ENCODE measurements at places on chromosomes 4 and X.

- DNase-seq: peak; percentile 44
These were observed 70.7 kb upstream of the HPGD start for GRCh38 chr4:174592985-174593335.

- DNase-seq: no peak
These were observed 361.1 kb downstream of the MID1IP1 start for GRCh38 chrX:39162322-39162735.

DNA sequence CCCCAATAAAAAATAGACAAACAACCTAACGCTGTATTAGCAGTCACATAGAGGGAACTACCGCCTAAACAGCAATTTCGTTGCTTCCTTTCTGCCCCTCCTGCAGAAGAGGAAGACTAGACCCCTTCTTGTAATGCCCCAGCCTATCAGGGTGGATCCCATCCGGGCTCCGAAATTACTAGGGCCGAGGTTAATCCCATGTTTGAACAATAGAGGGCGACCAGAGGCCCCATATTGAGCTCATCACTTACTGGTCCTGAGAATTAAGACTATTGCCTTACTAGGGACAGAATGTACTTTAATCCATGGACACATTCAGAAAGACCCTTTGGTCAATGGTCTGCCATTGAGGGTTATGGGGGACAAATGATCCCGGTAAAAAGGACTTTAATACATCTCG is 11.8 kb upstream of the ZNF630 start:
- peak; percentile 10 for DNase-seq

GRCh38 chr4:145808021-145808650 is 128.2 kb downstream of the C4orf51 start:
- DNase-seq: peak; percentile 96

- peak; percentile 14 for DNase-seq
These were observed 7.0 kb upstream of the TXK start for GRCh38 chr4:48141048-48141447.

DNA sequence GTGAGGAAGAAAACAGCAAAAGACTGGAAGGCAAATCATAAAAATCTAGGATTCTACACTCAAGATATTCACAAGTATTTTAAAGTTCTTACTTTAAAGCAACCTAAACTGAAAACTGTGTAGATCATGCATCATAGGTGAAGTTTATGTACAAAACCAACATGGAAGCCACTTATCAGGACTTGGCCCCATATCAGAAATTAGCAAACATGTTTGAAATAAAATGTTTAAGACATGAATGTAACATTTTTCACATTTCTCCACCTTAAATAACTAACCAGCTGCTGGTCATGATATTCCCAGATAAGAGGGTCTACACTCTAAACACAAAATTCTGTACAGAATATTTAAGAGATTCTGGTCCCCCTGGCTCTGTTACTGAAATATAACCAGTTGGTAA is 38.5 kb downstream of the APBB2 start:
- DNase-seq: peak; percentile 39

DNA sequence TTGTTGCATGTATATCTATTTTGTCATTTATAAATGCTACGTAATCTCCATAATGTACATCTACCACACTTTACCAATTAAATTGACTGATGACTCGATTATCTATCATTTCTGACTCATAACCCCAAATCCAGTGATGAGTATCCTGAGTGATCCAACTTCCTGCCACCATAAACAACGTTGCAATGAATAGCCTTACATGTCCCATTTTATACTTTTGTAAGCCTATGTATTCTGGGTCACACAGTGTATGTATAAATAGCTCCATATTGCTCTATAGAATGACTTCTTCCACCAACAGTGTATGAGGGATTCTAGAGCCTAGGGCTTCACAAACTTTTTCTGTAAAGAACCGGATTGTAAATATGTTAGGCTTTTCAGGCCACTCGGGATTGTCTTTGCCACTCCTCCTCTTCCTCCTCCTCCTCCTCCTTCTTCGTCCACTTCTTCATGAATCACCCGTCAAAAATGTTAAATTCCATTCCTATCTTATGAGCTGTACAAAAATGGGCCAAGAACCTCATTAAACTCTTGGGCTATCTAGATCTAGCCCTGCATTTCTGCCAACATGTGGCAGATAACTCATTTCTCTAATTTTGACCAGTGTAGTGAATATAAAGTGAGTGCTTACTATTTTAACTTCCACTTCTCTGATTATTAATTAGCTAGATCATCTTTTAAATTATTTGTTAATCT is 672.2 kb upstream of the AMOT start:
- peak; percentile 74 for DNase-seq

- peak; percentile 39 for DNase-seq
These were observed 390.1 kb downstream of the ADAM29 start for GRCh38 chr4:175308236-175308635.

- no peak for DNase-seq
These were observed 680.7 kb upstream of the BOD1L1 start for GRCh38 chr4:14308229-14308651.

DNA sequence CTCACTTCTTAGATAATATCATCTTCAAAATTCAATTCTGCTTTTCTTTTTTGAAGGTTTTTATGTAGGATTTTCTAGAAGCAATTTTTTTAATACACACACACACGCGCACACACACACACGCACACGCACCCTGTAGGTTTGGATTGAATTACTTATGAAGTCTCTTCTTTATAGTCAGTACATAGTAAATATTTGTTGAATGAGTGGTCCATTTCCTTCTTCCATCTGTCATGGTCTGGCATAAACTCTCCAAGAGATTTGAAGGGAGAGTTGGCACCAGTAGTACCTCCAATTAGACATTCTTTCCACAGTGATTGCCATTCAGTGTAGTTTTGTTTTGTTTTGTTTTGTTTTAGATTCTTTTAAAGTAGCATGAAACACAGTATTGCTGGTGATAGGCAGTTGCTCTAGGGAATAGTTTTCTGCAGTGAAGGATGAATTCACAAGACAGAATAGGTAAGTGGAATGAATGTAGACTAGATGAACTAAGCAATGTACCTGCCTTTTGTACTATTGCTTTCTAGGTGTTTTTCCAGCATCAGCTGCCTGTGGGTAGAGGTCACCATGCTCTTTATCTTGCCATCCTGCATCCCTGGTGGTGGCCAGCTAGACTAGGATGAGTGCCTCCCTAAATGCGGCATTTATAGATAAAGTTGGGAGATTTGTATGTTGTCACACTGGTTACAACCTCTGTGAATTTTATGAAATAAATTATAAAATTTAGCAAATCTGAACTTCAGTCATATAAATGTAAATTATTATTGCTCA is 20.5 kb downstream of the PDLIM5 start:
- DNase-seq: peak; percentile 91

- DNase-seq: peak; percentile 68
These were observed 34.9 kb upstream of the UGT8 start for GRCh38 chr4:114563536-114564315.

GRCh38 chr4:4446434-4446833 is 59.5 kb downstream of the NSG1 start:
- peak; percentile 48 for DNase-seq

GRCh38 chrX:17706676-17707075 is 30.6 kb upstream of the SCML1 start:
- DNase-seq: peak; percentile 84

- DNase-seq: peak; percentile 59
These were observed 132.6 kb downstream of the IL15 start for GRCh38 chr4:141768954-141769353.

DNA sequence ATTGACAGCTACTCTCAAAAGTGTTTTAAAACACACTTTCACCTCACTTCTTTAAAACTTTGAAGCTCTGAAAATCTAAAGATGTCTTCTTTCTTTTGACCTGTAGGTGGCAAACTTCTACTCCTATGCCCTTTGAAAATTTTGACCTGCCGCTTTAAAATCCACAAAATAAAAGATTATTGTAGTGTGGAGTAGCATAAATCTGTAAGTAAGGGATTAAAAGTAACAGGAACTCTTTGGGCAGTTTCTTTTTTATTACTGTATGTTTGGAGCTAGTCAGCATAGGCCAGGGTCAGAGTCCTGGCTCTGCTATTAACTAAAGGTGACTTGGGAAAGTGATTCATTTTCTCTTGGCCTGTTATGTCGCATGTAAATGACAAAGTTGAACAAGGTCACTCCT is 25.5 kb downstream of the BBS12 start:
- DNase-seq: no peak

DNA sequence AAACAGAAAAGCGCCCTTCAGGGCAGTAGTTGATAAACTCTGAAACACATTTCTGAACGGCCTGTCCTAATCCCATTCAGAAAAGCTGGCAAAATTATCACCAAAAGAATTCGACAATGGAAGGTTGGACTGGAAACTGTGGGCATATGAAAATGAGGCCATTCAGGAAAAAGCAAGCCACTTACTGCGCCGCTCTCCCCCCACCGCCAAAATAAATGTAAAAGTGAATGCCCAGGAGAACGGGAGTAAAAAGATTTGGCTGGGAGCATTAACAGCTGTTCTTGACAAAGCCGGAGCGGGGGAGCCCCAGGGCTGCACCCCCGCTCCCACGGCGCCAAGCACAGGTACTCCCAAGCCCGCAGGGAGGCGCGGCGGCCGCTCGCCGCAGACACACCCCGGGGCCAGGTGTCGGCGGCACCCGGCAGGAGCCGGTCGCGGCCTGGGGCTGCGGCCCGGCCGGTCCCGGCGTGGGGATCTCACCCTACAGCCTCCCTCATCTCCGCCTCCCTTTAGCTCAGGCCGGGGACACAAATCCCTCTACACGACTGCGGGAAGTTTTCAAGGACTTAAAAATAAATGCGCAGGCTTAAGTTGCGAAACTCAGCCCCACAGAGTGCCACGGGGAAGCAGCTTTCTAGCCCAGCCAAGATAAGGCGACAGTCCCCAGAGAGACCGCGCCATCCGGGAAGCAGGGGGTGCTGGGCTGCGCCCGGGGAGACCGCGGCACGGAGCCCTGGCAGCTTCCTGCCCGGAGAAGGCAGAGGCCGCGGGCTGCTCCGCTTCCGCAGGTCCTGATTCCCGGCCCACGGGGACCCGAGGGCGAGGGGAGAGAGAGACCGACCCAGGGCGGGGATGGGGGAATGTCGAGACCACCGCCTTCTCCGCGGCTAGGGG is 593 bp downstream of the SH3RF1 start:
- DNase-seq: peak; percentile 29

GRCh38 chr4:128782875-128783614 is 26.5 kb upstream of the JADE1 start:
- peak; percentile 69 for DNase-seq

- no peak for DNase-seq
These were observed 241.1 kb upstream of the PPP1R2C start for GRCh38 chrX:43019021-43019420.

DNA sequence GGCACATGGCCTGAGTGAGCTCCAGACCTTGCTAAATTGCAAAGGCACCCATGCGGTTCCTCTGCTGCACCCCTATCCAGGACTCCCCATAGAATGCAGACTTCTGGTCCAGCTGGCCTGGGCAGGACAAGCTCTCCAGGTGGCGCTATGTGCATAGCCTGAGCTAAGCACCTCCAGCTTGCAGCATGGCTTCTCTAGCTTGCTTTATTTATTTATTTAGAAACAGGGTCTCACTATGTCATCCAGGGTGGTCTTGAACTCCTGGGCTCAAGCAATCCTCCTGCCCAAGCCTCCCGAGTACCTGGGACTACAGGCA is 5.5 kb upstream of the WFS1 start:
- peak; percentile 25 for DNase-seq

DNA sequence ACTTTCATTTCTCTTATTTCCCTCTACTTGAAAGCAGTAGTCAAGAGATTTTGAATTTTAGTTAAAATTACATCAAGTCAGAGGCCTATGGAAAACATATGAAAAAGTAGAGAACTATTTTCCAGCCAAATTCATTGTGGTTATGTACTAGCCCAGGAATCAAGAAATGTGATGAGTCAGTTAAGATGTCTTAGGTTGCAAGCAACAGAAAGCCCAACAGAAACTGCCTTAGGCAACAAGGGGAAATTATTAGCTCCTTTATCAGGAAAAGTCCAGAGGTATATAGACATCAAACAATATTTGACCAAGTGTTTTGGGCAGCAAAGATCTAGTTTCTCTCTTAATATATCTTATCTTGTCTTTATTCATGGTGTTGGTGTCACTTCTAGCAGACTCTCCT is 37.8 kb upstream of the FRMD7 start:
- DNase-seq: no peak

DNA sequence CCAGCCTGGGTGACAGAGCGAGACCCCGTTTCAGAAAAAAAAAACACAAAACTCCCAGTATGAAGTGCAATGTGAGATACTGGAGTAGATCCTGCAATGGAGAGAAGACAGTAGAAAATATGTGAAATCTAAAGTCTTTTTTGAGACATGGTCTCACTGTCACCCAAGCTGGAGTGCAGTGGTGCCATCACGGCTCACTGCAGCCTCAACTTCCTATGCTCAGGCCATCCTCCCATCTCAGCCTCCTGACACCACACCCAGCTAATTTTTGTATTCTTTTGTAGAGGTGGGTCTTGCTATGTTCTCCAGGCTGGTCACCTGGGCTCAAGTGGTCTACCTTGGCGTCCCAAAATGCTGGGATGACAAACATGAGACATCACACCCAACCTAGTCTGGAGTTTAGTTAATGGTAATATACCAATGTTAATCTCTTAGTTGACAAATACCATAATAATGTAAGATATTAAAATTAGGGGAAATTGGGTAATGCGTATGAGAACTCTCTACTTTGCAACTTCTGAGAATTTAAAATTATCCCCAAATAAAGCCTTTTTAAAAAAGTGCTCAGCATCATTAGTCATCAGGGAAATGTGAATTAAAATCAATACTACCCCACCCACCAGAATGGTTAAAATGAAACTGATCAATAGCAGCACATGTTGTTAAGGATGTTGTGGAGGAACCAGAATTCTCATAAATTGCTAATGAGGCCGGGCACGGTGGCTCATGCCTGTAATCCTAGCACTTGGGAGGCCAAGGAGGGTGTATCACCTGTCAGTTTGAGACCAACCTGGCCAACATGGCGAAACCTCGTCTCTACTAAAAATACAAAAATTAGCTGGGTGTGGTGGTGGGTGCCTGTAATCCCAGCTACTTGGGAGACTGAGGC is 15.0 kb downstream of the RBMX start:
- DNase-seq: no peak

- peak; percentile 72 for DNase-seq
These were observed 3.0 kb downstream of the GPC4 start for GRCh38 chrX:133412246-133412645.

- DNase-seq: peak; percentile 28
These were observed 2.5 kb upstream of the BRWD3 start for GRCh38 chrX:80812176-80812575.

- DNase-seq: peak; percentile 9
These were observed 17.2 kb downstream of the SPIN3 start for GRCh38 chrX:56978172-56978571.

- no peak for DNase-seq
These were observed 32.9 kb downstream of the NIPAL1 start for GRCh38 chr4:48049483-48049882.

DNA sequence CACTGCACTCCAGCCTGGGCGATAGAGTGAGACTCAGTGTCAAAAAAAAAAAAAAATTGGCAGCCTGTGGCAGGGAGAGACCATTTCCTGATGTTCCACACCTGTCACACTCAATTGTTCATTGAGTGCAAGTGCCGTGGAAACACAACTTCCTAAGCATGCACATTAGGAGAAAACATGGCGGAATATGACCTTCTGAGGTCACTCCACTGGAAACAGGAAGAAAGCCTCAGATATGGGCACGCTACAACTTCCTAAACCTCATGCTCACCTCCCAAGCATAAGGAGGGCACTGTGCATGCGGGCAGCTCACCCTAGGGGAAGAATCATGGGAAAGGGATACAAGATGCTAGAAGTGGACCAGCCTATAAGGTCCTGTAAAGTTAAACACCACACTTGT is 28.5 kb upstream of the CD99 start:
- DNase-seq: no peak

GRCh38 chrX:145393702-145394235 is 146.5 kb downstream of the SPANXN1 start:
- DNase-seq: no peak

Measured in astrocyte (in vitro differentiated cells and primary cell).